ENCODE measurements at places on chromosomes 13 and 19.

DNA sequence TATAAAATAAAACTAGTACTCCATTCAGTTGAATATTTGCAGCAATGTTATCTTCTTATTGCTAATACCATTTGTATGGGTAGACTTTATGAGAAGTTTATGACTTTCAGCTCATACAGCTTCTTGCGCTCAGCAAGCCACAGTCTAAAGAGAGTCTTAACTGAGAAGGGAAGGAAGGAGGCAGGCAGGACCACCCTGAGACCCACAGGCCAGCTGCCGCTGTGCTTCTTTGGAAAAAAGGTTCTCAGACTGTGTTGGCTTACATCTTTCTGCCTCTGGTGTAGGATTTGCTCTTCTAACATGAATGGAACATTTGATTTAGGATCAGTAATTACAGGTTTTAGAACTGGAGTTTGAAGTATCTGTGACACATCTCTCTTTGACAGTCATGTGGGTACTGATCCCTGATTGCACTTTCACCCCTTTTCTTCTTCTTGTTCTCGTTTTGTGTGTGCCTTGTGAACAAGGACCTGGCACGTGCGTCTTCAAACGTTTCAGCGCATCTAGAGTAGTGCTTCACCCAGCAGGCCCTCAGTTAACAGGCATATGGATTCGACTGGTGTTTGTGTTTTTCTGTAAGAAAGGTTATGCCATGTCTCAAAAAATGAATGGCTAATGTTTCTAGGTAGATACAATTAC is 7.1 kb upstream of the GPR18 start:
- no peak for DNase-seq

DNA sequence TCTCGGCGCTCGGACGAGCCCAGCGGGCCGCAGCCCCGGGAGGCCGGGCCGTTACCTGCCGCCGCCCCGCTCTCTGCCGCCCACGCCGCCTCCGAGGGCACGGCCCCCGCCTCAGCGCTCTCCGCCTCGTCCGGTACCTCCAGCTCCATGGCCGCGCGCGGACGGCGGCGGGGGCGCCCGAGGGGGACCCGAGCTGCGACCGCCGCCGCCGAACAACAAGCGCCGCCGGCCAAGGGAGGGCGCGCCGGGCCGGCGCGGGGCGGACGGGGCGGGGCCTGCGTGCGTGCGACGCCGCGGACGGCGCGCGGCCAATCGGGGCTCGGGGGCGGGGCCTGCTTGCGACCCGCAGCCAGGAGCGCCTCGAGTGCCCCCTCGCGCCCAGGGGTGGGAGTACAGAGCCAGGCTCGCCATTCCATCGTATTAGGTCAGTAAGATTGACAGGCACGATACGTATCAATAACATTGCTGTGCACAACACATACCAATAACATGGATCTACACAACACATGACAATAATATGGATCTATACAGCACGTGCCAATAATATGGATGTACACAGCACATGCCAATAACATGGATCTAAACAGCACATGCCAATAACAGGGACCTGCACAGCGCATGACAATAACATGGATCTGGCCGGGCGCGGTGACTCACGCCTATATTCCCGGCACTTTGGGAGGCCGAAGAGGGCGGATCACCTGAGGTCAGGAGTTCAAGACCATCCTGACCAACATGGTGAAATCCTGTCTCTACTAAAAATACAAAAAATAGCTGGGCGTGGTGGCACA is at the start of gene PIP5K1C:
Gene PIP5K1C, minus strand, starts transcription at position 227 of the 791 bp plus-strand sequence. Its CDS starts 78 bp downstream, at position 149.
- peak; percentile 78 for DNase-seq

DNA sequence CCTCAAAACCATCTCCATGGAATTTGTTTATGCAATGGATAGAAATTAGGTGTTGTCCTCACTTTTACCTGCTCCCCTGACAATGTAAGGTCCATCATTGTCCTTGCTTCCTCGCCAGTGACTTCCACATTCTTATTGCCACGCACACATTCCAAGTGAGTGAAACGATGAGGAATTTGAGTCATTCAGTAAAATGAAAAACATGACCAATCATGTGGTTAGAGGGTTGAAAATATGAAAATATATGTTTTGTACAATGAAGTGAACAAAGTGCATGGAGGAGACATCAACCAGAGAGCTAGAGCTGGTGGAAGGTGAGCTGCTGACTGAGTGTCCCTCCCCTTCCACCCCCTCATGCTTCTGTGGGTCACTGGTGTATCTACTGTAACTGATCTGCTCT is 91.7 kb downstream of the ATP8A2 start:
- peak; percentile 38 for DNase-seq

- DNase-seq = no peak
Measured at GRCh38 chr19:37074819-37075362, 3.3 kb upstream of the ZNF420 start.

GRCh38 chr19:35901854-35902661 is at the start of gene HCST:
Gene HCST (plus strand): TSS chr19:35902529. CDS start chr19:35902594, 65 bp downstream.
- peak; percentile 53 for DNase-seq

DNA sequence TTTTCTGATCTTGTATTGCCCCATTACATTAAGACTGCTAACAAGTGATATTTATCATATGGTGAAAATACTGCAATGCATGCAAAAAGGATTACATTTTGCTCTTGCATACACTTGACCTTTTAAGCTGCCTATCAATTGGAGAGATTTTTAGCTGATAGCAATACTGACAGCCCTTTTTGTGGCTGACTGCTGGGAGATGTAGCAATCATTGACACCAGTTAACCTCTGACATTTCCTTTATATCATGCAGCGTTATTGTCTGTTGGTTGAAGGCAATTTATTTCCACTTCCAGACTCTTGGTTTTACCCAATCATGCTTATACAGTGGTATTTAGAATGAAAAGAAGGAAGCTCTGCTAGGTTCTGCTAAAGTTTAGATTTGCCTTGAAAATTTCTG is 364.0 kb downstream of the LMO7 start:
- no peak for DNase-seq

GRCh38 chr19:41698746-41699230 is 9.6 kb upstream of the CEACAM5 start:
- DNase-seq = no peak

DNA sequence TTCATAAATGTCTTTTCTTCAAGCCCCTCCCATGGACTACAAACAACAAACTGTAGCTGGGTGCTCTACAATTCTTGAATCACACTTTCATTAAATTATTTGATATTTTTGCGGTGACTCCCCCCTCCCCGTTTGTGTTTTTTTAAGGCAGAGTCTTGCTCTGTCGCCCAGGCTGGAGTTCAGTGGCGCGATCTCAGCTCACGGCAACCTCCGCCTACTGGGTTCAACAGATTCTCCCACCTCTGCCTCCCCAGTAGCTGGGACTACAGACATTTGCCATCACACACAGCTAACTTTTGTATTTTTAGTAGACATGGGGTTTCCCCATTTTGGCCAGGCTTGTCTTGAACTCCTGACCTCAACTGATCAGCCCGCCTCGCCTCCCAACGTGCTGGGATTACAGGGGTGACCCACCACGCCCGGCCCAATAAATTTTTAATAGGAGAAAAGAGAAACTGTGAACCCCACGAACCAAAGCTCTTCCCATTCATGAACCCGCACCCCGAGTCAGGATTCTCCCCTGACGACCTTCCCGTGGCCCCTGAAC is 703 bp downstream of the ZNF506 start:
- peak; percentile 12 for DNase-seq

DNA sequence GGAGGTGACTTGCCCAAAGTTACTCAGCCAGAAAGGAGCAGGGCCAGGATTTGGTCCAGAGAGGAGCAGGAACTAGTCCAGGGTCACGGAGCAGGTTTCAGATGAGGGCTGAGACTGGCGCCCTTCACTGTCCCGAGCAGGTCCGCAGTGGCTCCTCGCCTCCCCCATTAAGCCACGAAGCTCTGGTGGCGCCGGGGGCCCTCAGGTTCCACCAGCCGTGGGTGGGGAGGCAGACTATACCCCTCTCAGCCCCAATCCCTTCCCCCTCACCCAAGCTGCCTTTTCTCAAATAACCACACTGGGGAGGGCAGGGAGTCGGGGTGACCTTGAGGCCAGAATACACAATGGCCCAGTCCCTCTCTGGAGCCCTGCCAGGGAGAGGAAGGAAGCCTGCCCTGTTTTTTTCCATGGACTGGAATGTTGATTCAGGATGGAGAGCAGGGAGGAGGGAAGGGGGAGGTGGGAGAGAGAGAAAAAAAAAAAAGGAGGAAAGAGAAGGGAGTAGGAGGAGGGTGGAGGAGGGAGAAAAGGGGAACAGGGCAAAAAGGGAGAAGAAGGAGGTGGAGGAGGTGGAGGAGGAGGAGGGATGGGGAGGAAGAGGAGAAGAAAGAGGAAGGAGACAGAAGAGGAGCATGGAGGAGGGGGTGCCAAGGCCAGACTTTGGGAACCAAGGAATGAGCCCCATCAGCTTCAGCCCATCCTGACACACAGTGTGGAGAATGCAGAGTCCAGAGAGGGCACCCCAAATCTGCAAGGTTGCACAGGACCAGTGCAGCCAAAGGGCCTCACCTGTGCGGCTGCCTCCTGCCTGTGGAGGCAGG is 19.7 kb downstream of the CEACAM16 start:
- no peak for DNase-seq

- no peak for DNase-seq
Measured at GRCh38 chr13:25906191-25906661, 145.6 kb downstream of the SHISA2 start.

DNA sequence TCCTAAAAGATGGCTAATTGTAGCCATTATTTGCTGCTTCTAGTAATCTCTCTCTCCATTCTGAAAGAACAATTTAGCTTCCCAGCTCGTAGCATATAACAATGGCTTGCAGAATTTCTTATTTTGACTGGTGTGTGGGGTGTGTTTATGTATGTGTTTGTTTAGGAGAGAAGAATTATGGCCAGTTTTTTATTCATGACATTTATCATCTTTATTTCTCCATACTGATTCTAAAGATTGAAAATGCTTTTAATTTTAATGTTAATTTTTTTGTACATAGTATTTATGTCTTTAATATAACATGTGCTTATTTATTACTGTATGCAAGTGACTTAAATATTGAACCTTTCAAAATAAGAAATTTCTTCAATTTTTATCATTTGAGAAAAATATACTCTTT is 115.8 kb upstream of the TMTC4 start:
- no peak for DNase-seq

DNA sequence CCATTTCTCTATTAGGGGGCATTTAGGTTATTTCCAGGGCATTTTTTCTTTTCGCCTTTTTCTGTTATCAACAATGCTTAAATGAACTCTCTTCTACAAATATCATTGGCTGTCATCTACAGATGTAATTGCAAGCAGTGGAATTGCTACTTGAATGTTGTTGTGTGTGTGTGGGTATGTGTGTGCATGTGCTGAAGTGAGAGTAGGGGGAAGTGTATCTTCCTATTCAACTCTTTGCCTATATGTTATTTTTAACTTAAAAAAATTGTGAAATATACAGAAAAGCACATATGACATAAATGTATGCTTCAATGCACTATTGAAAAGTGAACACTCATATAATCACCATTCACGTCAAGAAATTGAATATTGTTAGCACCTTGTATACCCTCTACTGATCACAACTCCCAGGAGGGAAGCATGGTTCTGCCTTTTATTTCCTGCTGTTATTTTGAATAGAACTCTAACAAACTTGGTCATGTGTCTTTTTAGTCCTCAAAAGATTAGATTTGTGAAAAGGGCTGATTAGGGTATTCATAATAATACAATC is 24.7 kb downstream of the WDFY2 start:
- DNase-seq = no peak

DNA sequence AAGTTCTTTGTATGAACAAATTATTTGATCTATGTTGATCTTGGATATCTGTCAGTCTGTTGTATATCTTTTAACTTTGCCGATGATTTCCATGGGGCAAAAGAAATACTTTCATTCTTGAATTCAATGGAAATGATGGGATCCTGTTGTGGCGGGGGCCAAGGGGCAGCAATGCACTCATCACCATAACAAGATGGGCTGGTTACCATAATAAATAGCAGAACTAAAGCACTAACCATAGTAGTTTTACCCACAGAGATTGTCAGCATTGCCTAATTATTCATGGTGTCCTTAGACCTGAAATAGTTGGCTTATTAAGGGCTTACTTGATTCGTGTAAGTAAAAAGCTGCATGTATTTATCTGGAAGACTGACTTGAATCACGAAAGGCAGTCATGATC is 309.6 kb downstream of the RFC3 start:
- no peak for DNase-seq

GRCh38 chr19:45752639-45753038 is 16.4 kb downstream of the SIX5 start:
- DNase-seq = no peak

GRCh38 chr19:1567116-1567847 is 843 bp downstream of the MEX3D start:
- no peak for DNase-seq

DNA sequence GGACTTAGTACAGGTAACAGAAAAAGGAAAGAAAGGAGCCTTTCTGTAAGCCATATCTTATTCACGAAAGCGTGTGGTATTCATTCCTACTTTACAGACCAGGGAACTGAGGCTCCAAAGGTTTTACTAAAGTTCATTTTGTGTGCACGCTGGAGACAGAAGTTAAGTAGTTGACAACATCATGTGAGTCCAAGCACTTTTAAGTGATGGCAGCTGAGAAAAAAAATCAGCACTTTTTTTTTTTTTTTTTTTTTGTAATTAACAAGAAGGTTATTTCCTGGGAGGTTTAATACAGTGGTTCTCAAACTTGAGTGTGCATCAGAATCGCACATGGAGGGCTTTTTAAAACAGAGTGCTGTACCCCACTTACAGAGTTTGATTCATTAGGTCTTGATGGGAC is 2.0 kb downstream of the DNAJC3 start:
- DNase-seq = no peak

GRCh38 chr13:30431269-30431940 is 9.1 kb downstream of the UBE2L5 start:
- DNase-seq = peak; percentile 92

DNA sequence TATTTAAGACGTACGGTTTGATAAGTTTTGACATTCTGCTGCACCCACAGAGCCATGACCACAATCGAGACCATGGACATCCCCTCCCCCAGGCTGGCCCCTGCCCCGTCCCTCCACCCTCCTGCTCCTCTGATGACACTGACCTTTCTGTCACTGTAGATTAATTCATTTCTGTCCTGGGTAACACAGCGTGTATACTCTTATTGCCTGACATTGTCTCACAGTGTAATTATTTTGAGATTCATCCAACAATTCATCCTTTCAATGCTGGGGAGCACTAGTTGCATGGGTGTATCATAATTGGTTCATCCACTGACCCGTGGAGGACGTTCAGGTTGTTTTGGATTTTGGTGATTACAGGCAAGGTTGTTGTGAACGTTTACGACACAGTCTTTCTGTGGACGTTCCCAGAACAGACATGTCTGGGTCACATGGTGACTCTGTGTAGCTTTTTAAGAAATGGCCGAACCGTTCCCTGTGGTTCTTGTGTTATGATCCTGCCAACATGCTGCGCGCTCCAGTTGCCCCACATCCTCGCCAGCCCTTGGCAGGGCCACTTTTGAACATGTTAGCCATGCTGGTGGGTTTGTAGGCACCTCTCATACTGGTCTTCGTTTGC is 41.9 kb downstream of the C13orf46 start:
- no peak for DNase-seq

Data from trophoblast cell (in vitro differentiated cells and primary cell).